ENCODE measurements at places on chromosomes 1 and 21. TPM values are rescaled to one million over a fixed set of nuclear protein-coding genes. Genes with fewer than 3 reads are reported as not detected.

- DNase-seq, result peak; percentile 61
Observed at GRCh38 chr1:162397039-162397448, 14.9 kb downstream of the SH2D1B start.

Gene KIF14
- total RNA-seq, result 0.38 TPM

Gene OR2T2
- not detected for total RNA-seq

Gene CYP4B1
- total RNA-seq, result 95.0 TPM

GRCh38 chr1:212512816-212513559 is 80.3 kb downstream of the NENF start:
- DNase-seq, result no peak

Measured in lower leg skin (tissue), 4 donors.